ENCODE measurements at places on chromosomes 2 and 18.

DNA sequence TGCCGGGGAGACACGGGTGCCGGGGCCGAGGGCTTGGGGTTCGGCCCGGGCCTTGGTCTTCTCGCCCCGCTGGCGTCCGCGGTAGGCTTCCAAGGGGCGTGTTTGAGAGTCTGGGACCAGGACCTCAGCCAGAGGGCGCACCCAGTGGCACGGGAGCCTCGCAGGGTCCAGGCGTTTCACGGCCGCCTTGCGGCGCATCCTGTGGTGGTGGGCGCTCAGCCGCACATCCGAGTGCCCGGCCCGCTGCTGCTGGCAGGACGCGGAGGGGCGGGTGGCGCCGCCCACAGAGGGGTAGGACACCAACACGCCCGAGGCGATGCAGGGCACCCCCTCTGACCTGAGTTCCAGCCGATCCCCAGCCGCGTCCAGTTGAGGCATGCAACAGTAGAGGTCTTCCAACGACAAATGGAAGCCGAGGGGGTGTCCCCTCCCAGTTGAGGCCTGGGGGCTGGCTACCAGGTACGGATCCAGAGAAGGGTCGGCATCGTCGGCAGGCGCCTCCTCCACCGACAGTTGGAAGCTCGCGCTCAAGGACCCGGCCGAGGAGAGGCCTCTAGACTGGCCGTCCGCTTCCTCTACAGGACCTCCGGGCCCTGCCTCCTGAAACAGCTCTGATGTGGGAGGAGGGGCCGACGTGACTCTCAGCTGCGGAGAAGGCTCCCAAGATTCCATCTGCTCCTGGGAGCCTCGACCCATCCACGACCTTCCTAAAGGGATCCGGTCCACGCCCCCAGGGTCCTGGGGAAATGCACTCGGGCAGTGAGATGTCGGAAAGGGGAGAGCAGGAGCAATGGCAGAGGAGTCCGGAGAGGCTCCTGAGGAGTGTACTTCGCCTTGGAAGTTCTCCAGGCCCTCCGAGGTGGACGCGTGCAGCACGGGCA lies 6.3 kb downstream of the C2orf81 start:
- DNase-seq = peak; percentile 61

GRCh38 chr2:109129356-109129920 lies 433 bp downstream of the SH3RF3 start:
- no peak for DNase-seq

DNA sequence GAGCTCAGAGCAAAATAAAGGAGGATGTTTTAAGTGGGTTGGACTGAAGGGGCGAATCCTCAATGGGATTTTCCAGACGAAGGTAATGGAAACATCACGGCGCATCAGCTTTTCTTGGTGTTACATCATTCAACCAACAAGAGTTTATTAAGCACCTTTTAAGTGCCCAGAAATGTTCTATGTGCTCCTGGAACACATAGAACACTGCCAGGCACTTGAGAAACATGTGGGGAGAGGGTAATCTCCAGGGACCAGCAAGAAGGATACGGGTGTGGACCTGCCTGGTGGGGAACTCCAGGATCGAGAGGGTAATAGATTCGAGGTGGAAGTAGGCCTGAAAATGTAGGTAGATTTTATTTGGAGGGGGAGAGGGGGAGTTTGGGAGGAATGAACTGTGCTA lies 168.6 kb downstream of the PRKCE start:
- DNase-seq = no peak

GRCh38 chr2:56107502-56108220 lies 76.1 kb upstream of the CCDC85A start:
- no peak for DNase-seq

DNA sequence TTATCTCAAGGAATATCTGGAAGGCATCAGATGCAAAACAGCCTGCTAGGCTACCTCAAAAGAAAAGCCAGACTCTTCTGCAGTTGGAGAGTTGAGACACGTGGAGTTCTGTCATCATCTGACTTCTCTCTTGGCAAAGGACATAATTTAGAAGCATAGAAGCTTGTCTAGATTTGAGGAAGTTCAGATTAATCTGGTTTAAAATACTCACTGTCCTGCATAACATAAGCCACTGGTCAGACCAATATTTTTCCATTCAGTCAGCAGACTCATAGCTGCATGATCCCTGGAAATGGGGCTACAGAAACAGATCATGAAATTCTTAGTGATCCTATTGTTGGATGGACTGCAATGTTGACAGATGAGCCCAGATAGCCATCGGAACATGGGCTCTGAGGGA lies 349.0 kb downstream of the TXNL1 start:
- DNase-seq = no peak

GRCh38 chr2:98252038-98252773 lies 94.0 kb upstream of the CNGA3 start:
- no peak for DNase-seq

- DNase-seq = no peak
These were observed 700.5 kb upstream of the CHAC2 start for GRCh38 chr2:53067056-53067455.

DNA sequence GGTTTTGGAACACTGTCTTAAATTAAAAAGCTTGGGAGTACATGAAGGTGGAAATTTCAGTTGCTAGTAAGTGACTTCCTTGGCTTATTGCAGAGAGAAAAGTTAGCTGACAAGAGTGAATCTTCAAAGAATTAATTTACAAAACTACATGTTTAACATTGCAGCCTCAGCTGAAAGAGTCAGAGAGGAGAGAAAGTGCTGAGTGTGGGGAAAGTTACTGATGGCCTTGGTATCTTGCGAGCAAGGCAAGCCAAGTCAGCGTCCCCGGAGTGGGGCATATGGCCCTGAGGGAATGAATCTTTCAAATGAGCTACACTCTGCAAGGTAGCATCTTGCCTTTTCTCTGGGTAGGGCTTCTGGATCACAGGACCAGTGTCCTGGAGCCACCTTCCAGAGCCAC lies 131.3 kb downstream of the LPIN1 start:
- DNase-seq = no peak

DNA sequence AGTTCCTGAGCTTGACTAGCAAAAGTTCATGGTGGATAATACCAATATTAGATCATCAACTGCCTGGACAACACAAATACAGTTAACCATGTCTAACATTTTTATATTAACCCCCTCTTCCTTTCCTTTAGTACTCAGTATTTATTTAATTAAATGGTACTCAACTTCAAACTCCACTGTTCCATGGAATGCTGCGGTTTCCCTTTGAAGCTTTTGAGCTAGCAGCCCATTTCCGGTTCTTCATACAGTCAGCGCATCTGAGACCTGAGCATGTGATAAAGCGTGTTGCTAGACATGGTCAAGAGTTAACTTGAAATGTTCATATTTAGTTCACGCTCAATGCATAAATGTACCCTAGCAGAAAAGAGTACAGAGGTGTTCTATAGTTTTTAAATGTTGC lies 278.4 kb downstream of the ALPK2 start:
- DNase-seq = no peak

GRCh38 chr2:39615675-39616074 lies 50.0 kb upstream of the TMEM178A start:
- DNase-seq = no peak

DNA sequence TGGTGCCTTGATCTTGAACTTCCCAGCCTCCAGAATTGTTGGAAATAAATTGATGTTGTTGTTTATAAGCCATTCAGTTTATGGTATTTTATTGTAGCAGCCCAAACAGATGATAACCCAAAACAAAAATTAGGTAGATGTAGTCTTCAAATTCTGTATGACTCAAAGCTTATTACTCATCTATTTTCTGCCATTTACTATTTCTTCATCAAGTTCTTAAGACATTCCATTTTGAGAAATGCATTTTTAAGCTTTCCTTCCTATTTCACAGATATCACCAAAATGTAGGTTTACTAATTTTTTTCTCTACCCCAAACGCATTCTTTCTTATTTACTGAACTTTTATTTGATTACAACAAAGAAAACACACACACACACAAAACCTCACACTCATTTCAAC lies 148.2 kb downstream of the RND3 start:
- DNase-seq = no peak

DNA sequence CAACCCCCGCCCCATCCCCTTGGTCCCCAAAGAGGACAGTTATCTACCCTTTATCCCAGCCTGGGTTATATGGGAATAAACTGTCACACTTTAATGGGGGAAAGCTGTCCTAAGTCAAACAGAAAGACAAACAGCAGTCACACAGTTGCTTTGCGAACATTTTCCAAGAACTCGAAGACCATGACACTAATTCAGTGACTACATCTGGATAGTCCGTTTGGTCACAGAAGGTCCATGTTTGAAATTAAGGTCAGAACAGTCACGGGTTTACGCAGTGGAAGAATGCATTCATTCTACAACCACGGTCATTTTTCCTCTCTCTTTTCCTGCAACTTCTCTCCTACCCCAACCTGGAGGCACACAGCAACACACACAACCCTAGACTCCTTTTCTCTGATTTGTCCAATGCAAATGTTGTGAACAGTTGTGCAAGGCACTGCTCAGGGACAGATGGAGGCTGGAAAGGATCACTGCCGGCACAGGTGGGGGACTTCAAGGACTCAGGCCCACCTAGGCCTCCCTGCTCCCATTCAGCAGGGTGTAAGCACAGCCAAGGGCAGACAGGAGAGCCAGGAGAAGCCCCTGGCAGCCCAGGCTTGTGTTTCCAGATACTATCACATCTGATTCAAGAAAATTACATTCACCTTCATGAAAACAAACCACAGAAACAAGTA lies 39.9 kb downstream of the ZNF516 start:
- DNase-seq = no peak

- no peak for DNase-seq
These were observed 28.6 kb downstream of the PLA2R1 start for GRCh38 chr2:160033732-160034392.

DNA sequence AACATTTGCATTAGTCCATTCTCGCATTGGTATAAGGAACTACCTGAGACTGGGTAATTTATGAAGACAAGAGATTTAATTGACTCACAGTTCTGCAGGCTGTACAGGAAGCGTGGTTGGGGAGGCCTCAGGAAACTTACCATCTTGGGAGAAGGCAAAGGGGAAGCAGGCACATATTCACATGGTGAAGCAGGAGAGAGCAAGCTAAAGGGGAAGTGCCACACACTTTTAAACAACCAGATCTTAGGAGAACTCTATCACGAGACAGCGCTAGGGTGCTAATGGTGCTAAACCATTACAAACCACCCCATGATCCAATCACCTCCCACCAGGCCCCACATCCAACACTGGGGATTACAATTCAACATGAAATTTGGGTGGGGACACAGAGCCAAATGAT lies 201.7 kb upstream of the MGAT5 start:
- no peak for DNase-seq

DNA sequence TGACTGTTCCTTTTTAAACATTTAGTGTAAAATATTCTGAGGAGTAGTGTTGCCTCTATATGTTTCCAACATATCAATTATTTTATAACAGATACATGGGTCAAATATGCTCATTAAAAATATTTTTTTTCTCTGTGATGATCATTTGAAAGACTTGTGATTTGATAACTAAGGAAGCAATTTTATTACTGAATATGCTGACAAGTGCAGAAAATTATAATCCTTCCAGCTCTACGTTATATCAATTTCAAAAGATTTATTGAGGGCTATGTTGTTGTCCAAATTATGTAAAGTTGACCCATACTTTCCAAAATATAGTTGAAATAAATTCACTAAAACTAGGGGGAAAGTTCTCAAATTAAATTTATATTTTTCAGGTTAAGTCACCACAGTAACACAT lies 290.6 kb downstream of the NYAP2 start:
- no peak for DNase-seq

DNA sequence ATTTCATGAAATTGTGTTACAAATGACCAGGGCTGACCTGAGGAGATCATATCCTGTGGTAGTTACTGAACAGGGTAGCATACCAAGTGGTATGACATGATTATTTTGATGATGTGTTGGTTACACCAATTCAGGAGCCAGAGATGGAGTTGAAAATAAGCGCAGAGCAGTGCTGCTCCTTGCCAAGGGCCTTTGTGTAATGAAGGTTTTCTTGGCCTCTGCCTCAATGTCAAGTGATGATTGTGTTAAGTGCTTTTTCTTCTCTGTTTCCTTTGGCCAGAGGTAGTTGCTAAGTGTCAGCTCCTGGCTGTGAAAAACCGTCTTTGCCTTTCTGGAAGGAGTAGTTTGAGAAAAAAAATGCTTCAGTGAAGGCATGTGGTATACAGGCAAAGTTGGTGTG lies 131.2 kb downstream of the CERS6 start:
- DNase-seq = no peak

- DNase-seq = no peak
These were observed 20.6 kb downstream of the EFEMP1 start for GRCh38 chr2:55902971-55903370.

DNA sequence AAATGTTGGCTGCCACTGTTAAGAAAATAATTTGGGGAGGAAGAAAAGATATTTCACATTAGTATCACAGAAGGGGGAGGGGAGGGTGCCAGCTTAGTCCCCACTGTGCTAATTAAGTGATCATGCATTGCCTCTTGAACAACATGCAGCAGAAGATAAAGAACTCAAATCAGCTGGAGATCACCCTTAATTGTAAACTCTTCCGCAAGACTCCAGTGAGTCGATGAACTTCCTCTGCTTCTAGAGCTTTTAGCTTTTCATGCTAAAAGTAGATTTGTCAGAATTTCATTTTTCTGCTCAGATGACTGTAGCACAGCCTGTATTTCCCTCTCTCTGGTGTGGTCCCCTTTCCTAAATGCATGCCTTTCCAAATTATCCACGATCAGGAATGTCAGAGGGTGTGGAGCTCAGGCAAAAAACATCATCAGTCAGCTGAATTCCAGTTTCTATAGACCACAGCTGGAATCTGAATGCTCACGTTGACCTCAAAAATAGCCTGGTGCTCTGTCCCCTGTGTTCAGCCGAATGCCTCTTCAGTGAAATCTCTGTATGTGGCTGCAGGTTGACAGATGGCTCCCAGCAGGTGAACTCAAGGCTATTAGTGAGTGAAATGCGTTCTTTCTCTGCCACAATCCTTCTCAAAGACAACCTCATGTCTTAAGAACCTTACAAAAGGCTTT lies 156.8 kb upstream of the UNC80 start:
- DNase-seq = no peak

GRCh38 chr18:59459369-59460071 lies 100.5 kb upstream of the LMAN1 start:
- DNase-seq = peak; percentile 30

GRCh38 chr2:14235667-14236066 lies 396.9 kb upstream of the LRATD1 start:
- no peak for DNase-seq

DNA sequence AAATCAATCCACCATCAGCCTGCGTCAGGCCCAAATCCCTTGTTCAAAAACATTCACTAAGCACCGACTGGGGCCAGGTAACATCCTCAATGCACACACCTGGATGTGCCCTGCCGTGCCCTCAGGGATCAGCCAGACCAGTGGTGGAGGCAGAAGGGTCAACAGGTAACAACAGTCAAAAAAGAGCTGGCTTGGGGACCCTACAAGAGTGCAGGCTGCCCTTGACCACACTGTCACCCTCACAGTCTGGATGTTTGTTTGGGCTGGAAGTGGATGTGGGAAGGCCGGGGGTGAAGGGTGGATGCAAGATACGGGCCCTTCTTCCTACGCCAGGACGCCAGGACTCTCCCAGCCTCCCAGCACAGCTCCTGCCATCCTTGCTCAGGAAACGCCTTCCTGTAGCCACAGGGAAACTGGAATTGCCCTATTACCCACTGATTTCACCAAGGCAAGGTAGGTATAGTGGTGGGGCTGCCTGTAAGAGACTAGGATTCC lies 2.7 kb downstream of the BIN1 start:
- no peak for DNase-seq

GRCh38 chr2:124476291-124476690 lies 451.2 kb downstream of the CNTNAP5 start:
- DNase-seq = no peak

GRCh38 chr2:103942199-103942598 lies 911.7 kb upstream of the POU3F3 start:
- no peak for DNase-seq
